ENCODE measurements at places on chromosomes 2 and 18. TPM values are rescaled to one million over a fixed set of nuclear protein-coding genes. Genes with fewer than 3 reads are reported as not detected.

- H3K36me3 ChIP-seq: no peaks in the 10 kb centered on the region
- H3K27me3 ChIP-seq: no peaks in the 10 kb centered on the region
- no peak for DNase-seq
- H3K4me3 ChIP-seq: no peak overlapping the region
- H3K4me1 ChIP-seq: no peaks in the 10 kb centered on the region
Measured at GRCh38 chr2:161207941-161208340, 47.7 kb downstream of the TANK start.

Gene HADHB
- total RNA-seq: 255 TPM

Gene PPP1R1C
- total RNA-seq: 16.9 TPM

GRCh38 chr2:240520130-240520973 is 37.4 kb downstream of the ANKMY1 start:
- no peak overlapping the region for H3K4me3 ChIP-seq
- H3K4me1 ChIP-seq: no peaks in the 10 kb centered on the region
- no peak for DNase-seq

Gene ACOXL
- not detected for total RNA-seq

DNA sequence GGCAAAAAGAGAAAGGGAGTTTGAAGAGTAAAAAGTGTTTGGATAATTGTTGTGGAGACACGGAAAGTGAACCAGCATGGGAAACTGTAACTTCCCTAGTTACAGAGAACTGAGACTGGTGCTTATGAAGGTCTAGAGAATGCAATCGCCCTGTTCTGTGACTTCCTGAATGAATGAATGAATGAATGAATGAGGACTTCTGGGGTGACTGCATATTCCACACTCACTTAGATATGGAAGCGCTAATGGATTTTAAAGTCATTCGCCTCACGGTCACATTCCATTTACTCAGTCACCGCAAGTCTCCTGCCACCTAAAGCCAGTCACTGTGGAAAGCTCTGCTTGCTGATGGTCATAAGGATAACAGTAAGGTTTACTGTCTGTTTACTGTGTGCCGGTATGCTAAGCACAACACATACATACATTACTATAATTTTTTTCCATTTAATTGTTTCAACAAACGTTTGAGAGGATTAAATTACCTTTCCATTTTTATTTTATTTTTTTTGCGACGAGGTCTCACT is 138.2 kb downstream of the CABLES1 start:
- DNase-seq: no peak
- H3K27ac ChIP-seq: no peak overlapping the region
- no peaks in the 10 kb centered on the region for H3K36me3 ChIP-seq
- no peaks in the 10 kb centered on the region for H3K4me1 ChIP-seq

Gene IL1RL2
- 0.98 TPM for total RNA-seq

DNA sequence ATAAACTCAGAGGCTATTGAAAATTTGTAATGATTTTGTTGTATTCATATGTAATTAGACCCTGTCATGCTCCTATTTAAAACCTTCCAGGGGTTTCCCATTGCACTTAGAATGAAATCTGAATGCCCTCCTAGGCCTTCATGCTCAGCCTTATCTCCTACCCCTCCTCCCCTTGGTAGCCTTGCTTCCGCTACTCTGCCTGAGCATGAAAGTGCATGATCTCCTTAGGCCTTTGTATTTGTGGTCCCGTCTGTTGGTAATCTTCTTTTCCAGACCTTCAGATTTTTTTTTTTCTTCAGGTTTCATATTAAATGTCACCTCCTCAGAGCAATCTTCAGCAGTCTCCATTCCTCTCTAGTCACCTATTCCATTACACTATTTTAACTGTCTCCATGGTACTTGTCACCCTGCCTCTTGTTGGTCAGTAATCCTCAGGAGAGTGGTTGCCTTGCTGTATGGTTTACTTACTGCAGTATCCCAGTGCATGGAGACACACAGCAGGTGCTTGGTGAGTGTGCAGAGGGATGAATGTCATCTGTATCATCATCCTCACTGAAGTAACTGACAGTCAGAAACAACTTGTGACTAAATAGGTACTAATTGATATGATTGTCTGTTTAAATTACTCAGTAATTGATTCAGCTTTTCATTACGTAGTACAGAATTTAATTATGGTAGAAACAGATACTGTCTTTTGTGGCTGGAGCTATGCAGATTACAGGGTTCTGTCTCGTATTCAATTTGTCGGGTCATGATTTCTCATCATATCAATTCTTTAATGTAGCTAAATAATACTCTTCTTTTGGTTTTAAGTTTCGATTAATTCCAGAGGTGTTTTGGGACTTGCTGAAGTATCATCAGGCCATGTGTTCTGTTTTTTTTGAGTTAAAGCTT is 63.9 kb downstream of the PHLPP1 start:
- DNase-seq: no peak
- no peak overlapping the region for H3K27ac ChIP-seq
- no peaks in the 10 kb centered on the region for H3K27me3 ChIP-seq
- peaks cover 3% of the 10 kb centered on the region for H3K4me1 ChIP-seq
- H3K36me3 ChIP-seq: no peaks in the 10 kb centered on the region

- DNase-seq: no peak
- H3K27ac ChIP-seq: no peak overlapping the region
- no peak overlapping the region for H3K4me3 ChIP-seq
- no peaks in the 10 kb centered on the region for H3K4me1 ChIP-seq
- no peaks in the 10 kb centered on the region for H3K27me3 ChIP-seq
- no peaks in the 10 kb centered on the region for H3K36me3 ChIP-seq
Measured at GRCh38 chr2:50995610-50996009, 36.3 kb downstream of the NRXN1 start.

DNA sequence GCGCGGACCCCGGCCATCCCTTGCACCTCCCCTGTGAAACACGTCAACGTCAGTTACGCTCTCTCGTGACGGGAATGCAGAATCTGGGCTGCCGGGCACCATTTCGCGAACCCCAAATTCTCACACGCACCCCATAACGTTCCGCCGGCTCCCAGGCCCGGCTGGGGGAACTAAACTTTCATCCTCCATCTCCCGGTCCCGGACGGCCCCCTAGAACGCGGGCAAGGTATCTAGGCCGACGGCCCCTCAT is 544 bp downstream of the DNAJC27 start:
- no peaks in the 10 kb centered on the region for H3K27me3 ChIP-seq
- H3K27ac ChIP-seq: peak overlapping the region; percentile 96
- peaks cover 1% of the 10 kb centered on the region for H3K36me3 ChIP-seq
- no peak for DNase-seq

Gene NTSR2
- total RNA-seq: not detected

Gene SCYGR4
- not detected for total RNA-seq

Gene TCF23
- 0.05 TPM for total RNA-seq

GRCh38 chr2:102297891-102298290 is 13.5 kb upstream of the IL1RL1 start:
- H3K4me3 ChIP-seq: no peak overlapping the region
- DNase-seq: no peak
- no peaks in the 10 kb centered on the region for H3K4me1 ChIP-seq
- no peaks in the 10 kb centered on the region for H3K36me3 ChIP-seq

- H3K4me3 ChIP-seq: no peak overlapping the region
- no peak overlapping the region for H3K27ac ChIP-seq
- no peaks in the 10 kb centered on the region for H3K36me3 ChIP-seq
- no peak for DNase-seq
- H3K4me1 ChIP-seq: no peaks in the 10 kb centered on the region
Measured at GRCh38 chr2:148756292-148756975, 111.9 kb downstream of the EPC2 start.

- H3K36me3 ChIP-seq: no peaks in the 10 kb centered on the region
- no peaks in the 10 kb centered on the region for H3K4me1 ChIP-seq
- no peak overlapping the region for H3K4me3 ChIP-seq
- DNase-seq: no peak
- H3K27me3 ChIP-seq: no peaks in the 10 kb centered on the region
Measured at GRCh38 chr2:175964195-175964594, 37.9 kb downstream of the LNPK start.

DNA sequence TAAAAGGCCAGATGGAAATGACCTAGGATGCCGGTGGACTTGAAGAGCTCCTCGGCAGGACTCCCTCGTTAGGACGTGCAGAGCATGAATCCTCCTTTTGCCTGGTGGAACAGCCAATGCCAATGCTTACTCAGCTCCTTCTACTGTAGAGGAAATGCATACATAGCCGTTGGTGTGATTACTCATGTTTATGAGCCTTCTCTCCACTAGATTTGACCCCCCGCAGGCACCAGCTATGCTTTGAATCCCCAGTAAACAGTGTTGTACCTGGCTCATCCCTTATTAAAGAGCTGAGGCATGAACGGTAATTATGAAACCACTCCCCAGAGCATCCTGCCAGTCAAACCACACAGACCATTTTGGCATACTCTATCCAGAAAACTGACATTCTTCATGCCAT is 172.8 kb downstream of the ANTXR1 start:
- no peak overlapping the region for H3K4me3 ChIP-seq
- H3K4me1 ChIP-seq: no peaks in the 10 kb centered on the region
- H3K27me3 ChIP-seq: no peaks in the 10 kb centered on the region
- H3K27ac ChIP-seq: no peak overlapping the region
- DNase-seq: no peak

Gene TXNDC2
- under 0.01 TPM for total RNA-seq

DNA sequence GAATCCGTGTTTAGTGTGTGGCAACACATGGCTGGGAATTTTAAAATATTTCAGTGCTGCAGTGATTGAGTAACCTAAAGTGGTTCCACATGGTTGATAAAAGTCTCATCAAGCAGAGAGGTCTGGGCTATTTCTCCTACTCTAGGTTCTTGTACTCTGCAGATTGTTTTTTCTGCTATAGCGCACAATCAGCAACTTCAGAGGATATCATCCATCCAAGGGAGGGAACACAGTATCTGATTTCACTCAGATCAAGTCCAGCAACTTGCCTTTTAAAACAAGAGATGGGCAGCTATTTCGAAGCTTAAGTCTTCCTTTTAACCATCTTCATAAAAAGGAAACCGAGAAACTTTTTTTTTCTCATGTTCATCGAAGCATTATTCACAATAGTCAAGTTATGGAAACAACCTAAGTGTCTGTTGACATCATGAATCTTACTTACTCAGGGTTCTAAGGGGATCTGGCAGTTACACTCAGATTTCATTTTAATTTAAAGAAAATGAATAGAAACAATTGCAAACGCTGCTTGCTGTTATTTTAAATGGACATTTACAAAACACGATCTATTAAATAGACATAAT is 172.7 kb upstream of the TRIB2 start:
- no peaks in the 10 kb centered on the region for H3K27me3 ChIP-seq
- no peak for DNase-seq
- no peak overlapping the region for H3K27ac ChIP-seq
- no peaks in the 10 kb centered on the region for H3K36me3 ChIP-seq

GRCh38 chr2:151241224-151241623 is 20.4 kb downstream of the RBM43 start:
- H3K36me3 ChIP-seq: no peaks in the 10 kb centered on the region
- H3K4me3 ChIP-seq: no peak overlapping the region
- no peaks in the 10 kb centered on the region for H3K27me3 ChIP-seq

DNA sequence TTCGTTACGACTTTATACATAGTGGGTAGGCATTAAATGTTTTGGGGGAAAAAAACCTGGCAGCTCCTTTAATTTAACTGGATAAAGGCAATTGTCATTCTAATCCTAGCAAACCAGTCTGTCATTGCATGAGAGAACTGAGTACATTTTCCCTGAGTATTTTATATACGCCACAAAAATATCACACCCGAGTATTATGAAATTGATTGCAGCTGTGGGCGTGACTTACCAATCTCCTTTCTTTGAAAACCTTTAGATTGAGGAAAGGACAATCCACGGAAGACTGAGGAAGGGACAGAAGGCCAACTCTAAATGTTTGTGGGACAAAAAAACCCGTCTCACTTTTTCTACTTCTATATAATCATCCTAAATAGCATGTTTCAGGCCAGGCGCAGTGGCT is 9.0 kb downstream of the TM4SF20 start:
- H3K27me3 ChIP-seq: no peaks in the 10 kb centered on the region
- DNase-seq: no peak
- H3K4me1 ChIP-seq: no peaks in the 10 kb centered on the region
- H3K4me3 ChIP-seq: no peak overlapping the region
- H3K36me3 ChIP-seq: no peaks in the 10 kb centered on the region
- no peak overlapping the region for H3K27ac ChIP-seq

DNA sequence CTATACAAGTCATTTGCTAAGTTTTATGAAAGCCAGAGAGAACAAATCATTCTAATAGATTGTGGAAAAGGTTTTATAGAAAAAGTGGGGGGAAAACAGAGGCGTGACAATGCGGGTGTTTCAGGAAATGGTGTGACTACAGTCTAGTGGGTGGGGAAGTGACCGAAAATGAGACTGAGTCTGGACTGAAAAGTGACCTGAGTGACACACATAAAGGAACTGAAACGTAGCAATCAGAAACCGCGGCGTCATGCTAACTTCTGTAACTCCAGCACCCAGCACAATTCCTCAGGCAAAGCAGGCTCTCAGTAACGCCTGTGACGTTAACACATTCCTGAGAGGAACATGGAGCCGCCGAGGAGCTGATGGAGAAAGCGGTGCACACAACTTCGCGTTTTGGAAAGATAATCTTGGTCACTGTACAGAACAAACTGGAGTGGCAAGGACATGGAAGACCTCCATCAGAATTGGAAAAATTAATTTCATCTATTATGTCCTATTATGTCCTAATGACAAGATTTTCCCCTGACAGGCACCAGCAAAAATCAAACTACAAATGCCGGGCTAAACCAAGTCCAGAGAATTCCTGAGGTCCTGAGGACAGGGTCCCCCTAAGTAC is 1.4 kb upstream of the CD226 start:
- H3K4me3 ChIP-seq: no peak overlapping the region
- no peaks in the 10 kb centered on the region for H3K4me1 ChIP-seq
- H3K36me3 ChIP-seq: peaks cover 3% of the 10 kb centered on the region
- no peaks in the 10 kb centered on the region for H3K27me3 ChIP-seq

- no peaks in the 10 kb centered on the region for H3K4me1 ChIP-seq
- DNase-seq: no peak
- no peaks in the 10 kb centered on the region for H3K36me3 ChIP-seq
- no peaks in the 10 kb centered on the region for H3K27me3 ChIP-seq
Measured at GRCh38 chr18:50231621-50232020, 34.7 kb downstream of the CFAP53 start.

- H3K27me3 ChIP-seq: no peaks in the 10 kb centered on the region
- no peak for DNase-seq
- no peaks in the 10 kb centered on the region for H3K4me1 ChIP-seq
- no peak overlapping the region for H3K27ac ChIP-seq
- no peaks in the 10 kb centered on the region for H3K36me3 ChIP-seq
Measured at GRCh38 chr2:72036595-72036994, 111.1 kb downstream of the CYP26B1 start.

Gene CIDEA
- total RNA-seq: not detected
